Activated CD8-positive, alpha-beta T cell treated with anti-CD3 and anti-CD28 coated beads, Interleukin-2, amount 10 ng/mL, durations not matched to agents 7 days and 5 days (primary cell): ENCODE measurements at places on chromosomes 6 and 20. TPM values are rescaled to one million over a fixed set of nuclear protein-coding genes. Genes with fewer than 3 reads are reported as not detected.
A peak's percentile ranks its signal among the peaks of the same experiment; 100 is the strongest.

DNA sequence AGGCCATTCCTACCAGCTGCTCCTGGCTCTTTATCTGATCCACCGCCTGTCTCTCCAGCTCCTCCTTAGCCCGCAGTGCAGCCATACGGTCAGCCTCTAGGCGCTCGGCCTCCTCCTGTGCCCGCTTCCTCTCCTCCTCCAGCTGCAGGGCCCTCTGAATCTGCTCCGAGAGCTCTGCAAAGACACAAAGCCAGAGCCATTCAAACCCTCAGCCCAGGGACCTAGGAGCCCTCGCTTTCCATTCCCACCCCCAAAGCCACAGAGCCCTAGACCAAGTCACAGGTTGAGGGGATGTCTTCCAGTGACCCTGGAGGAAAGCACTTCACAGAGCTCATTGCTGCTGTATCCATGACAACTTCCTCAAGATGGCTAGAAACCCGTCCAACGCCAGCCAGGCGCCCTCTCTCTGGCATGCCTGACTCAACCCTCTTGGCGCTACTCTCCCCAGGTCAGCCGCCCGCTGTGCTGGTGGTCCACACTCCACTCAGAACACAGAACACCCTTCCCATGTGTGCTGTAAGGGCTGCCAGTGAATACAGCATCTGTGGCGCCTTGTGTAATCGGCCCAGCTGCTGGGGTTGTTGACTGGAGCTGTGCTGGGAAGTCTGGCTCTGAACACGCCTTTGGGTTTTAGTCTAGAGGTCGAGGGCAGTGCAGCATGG, 49.3 kb downstream of the EZR start:
- H3K36me3 ChIP-seq, result peaks cover 87% of the 10 kb centered on the region
- peaks cover 34% of the 10 kb centered on the region for H3K4me1 ChIP-seq
- no peak overlapping the region for H3K4me3 ChIP-seq
- no peaks in the 10 kb centered on the region for H3K27me3 ChIP-seq
- no peak for DNase-seq
- H3K27ac ChIP-seq, result peak overlapping the region; percentile 64

GRCh38 chr6:68391953-68392352, 243.1 kb upstream of the ADGRB3 start:
- DNase-seq, result no peak
- no peak overlapping the region for H3K4me3 ChIP-seq
- no peaks in the 10 kb centered on the region for H3K36me3 ChIP-seq
- no peaks in the 10 kb centered on the region for H3K4me1 ChIP-seq
- H3K27ac ChIP-seq, result no peak overlapping the region

The TCP11 gene
- total RNA-seq, result not detected

The IPCEF1 gene
- total RNA-seq, result 24.4 TPM

- H3K36me3 ChIP-seq, result no peaks in the 10 kb centered on the region
- no peak for DNase-seq
- H3K27me3 ChIP-seq, result peaks cover 4% of the 10 kb centered on the region
- no peak overlapping the region for H3K4me3 ChIP-seq
- peaks cover 9% of the 10 kb centered on the region for H3K4me1 ChIP-seq
- peak overlapping the region; percentile 33 for H3K27ac ChIP-seq
Measured at GRCh38 chr6:40852779-40853373, 186.1 kb downstream of the UNC5CL start.

GRCh38 chr20:45933266-45934045, 1.0 kb upstream of the PCIF1 start:
- peak; percentile 77 for DNase-seq
- peaks cover 28% of the 10 kb centered on the region for H3K4me1 ChIP-seq
- no peaks in the 10 kb centered on the region for H3K27me3 ChIP-seq
- peaks cover 16% of the 10 kb centered on the region for H3K36me3 ChIP-seq

The AVP gene
- total RNA-seq, result not detected

- peak overlapping the region; percentile 36 for H3K4me3 ChIP-seq
- H3K27ac ChIP-seq, result peak overlapping the region; percentile 27
- peak; percentile 26 for DNase-seq
- H3K36me3 ChIP-seq, result peaks cover 65% of the 10 kb centered on the region
- H3K4me1 ChIP-seq, result peaks cover 77% of the 10 kb centered on the region
Measured at GRCh38 chr20:41078329-41078728, 49.7 kb downstream of the TOP1 start.

The NEU1 gene
- 16.5 TPM for total RNA-seq

DNA sequence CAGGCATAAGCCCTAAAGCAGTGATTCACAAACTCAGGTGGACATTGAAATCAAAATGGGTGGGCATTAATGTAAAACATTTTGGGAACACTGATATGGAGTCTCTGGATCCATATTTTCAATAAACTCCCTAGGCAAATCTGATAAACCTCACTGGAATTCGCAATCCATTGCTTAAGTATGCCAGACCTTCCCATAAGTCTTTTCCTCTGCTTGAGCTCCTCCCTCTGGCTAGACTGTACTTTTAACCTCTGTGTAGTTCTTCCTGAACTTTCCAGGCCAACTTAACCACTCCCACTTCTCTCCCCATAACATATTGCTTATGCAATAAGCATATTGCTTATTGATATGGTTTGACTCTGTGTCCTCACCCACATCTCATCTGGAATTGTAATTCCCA, 629.7 kb upstream of the IMPG1 start:
- no peaks in the 10 kb centered on the region for H3K4me1 ChIP-seq
- no peak for DNase-seq
- no peaks in the 10 kb centered on the region for H3K36me3 ChIP-seq
- no peak overlapping the region for H3K4me3 ChIP-seq
- no peak overlapping the region for H3K27ac ChIP-seq

- H3K27me3 ChIP-seq, result peaks cover 5% of the 10 kb centered on the region
- DNase-seq, result no peak
- no peak overlapping the region for H3K4me3 ChIP-seq
- no peaks in the 10 kb centered on the region for H3K4me1 ChIP-seq
- no peak overlapping the region for H3K27ac ChIP-seq
- H3K36me3 ChIP-seq, result no peaks in the 10 kb centered on the region
Measured at GRCh38 chr6:119881416-119881815, 531.9 kb upstream of the MAN1A1 start.

DNA sequence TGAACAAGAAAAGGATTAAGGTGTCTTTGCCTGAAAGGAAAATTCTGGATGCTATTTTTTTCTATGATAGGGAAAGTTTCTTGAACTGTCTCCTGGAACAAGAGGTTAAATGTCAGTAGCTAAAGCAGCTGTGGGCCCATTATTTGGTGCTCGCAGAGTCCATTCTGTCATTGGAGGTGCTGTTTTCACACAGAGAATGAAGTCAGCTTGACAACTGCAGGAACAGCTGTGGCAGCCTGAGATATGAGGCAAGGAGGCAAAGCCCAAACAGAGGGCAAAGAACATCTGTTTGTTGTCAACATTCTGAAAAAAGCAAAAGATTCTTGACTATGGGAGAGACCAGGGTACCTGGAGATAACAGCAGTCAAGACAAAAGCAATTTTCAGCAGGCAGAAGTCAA, 548.2 kb downstream of the KIF16B start:
- H3K4me3 ChIP-seq, result no peak overlapping the region
- no peaks in the 10 kb centered on the region for H3K36me3 ChIP-seq
- no peaks in the 10 kb centered on the region for H3K4me1 ChIP-seq
- no peaks in the 10 kb centered on the region for H3K27me3 ChIP-seq

DNA sequence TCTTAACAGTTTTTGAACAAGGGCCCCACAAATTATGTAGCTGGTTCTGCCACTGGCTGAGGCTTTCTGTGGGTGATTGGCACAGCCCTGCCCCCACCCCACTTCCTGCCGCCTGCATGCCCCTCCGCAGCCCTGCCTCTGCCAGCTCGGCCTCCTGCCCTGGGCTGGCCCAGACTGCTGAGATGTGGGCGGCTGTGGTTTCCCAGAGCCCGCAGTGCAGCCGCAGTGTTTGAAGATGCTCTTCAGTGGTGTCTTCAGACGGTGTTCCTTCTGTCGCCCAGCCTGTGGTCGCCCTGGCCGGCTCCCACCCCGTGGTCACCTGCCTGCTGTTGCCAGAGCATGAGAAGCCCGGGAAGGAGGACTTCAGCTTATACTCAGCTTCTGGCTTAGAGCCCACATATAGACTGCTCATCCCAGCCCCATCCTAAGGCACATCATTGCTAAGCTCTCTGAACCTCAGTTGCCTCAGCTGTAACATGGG, 154.3 kb downstream of the VEGFA start:
- H3K4me1 ChIP-seq, result peaks cover 28% of the 10 kb centered on the region
- peaks cover 16% of the 10 kb centered on the region for H3K27me3 ChIP-seq

The BHLHE23 gene
- total RNA-seq, result not detected

The B3GALT4 gene
- 12.8 TPM for total RNA-seq

GRCh38 chr6:118171852-118172251, 264.8 kb downstream of the SLC35F1 start:
- no peaks in the 10 kb centered on the region for H3K36me3 ChIP-seq
- no peak overlapping the region for H3K4me3 ChIP-seq
- H3K27me3 ChIP-seq, result peaks cover 13% of the 10 kb centered on the region
- H3K27ac ChIP-seq, result no peak overlapping the region
- no peaks in the 10 kb centered on the region for H3K4me1 ChIP-seq

DNA sequence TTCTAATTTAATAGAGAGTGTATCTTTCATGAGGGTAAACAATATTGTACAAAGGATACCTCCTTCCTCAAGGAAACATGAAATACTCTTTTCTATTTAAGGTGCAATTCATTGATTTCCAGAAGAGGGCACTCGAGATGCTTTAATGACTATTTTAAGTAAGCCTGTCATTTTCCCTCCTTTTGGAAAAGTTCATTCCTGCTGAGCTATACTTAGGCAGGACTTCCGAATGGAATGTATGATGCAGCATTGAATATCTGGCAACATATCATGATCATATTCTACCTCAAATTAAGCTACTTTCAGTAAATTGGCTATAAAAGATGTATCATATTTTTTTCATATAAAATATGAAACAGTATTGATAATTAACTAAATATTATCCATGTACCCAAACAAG, 5.0 kb downstream of the DST start:
- peaks cover 3% of the 10 kb centered on the region for H3K27me3 ChIP-seq
- H3K4me1 ChIP-seq, result no peaks in the 10 kb centered on the region
- no peaks in the 10 kb centered on the region for H3K36me3 ChIP-seq
- H3K27ac ChIP-seq, result no peak overlapping the region

- no peaks in the 10 kb centered on the region for H3K27me3 ChIP-seq
- peak overlapping the region; percentile 28 for H3K4me3 ChIP-seq
- H3K27ac ChIP-seq, result peak overlapping the region; percentile 67
- H3K4me1 ChIP-seq, result peaks cover 61% of the 10 kb centered on the region
- H3K36me3 ChIP-seq, result peaks cover 72% of the 10 kb centered on the region
Measured at GRCh38 chr20:32832664-32833063, 12.9 kb downstream of the MAPRE1 start.

GRCh38 chr20:59977086-59977485, 18.9 kb downstream of the CDH26 start:
- DNase-seq, result no peak
- H3K27me3 ChIP-seq, result no peaks in the 10 kb centered on the region
- H3K4me1 ChIP-seq, result no peaks in the 10 kb centered on the region
- H3K27ac ChIP-seq, result no peak overlapping the region

- no peak overlapping the region for H3K27ac ChIP-seq
- H3K4me3 ChIP-seq, result peak overlapping the region; percentile 71
- H3K27me3 ChIP-seq, result peaks cover 39% of the 10 kb centered on the region
- peaks cover 5% of the 10 kb centered on the region for H3K36me3 ChIP-seq
Measured at GRCh38 chr6:130366107-130367005, 539 bp downstream of the TMEM200A start.

GRCh38 chr6:161963634-161964234, 689.9 kb upstream of the AGPAT4 start:
- H3K27me3 ChIP-seq, result no peaks in the 10 kb centered on the region
- DNase-seq, result no peak
- no peak overlapping the region for H3K4me3 ChIP-seq
- no peaks in the 10 kb centered on the region for H3K4me1 ChIP-seq
- H3K27ac ChIP-seq, result no peak overlapping the region

DNA sequence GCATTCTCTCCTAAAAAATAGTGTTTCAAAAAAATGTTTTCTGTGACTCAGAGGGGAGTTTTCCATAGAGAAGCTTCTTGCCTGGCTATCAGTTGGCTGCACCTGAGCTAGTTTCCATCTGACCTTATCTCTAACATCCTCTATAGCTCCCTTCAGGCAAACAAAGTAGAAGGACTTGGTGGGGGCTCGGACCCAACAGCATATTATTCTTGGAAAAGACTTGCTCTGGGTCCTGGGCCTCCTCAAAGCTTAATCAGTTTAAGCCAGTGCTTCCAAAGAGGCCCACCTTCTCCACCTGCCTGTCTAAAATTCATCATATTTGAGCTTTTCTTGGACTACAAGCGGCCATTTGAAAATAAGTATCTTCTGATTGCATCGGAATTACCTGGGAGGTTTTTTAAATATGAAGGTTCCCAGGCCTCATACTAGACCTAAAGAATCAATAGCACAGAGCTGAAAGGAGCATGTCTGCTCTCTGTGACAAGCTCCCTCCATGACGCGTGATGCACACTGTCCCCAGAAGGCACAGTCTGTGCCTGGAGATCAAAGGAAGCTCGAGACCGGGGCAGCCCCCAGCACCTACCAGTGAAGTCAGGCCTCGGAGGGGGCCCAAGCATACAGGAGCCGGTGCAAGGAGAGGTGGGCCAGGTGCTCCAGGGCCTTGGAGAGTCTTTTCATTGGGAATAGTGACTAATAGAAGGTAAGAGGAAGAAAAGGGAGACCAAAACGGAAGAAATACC, 80.6 kb upstream of the HIVEP1 start:
- H3K27me3 ChIP-seq, result no peaks in the 10 kb centered on the region
- DNase-seq, result no peak
- no peak overlapping the region for H3K4me3 ChIP-seq
- H3K36me3 ChIP-seq, result no peaks in the 10 kb centered on the region
- no peak overlapping the region for H3K27ac ChIP-seq
- no peaks in the 10 kb centered on the region for H3K4me1 ChIP-seq

DNA sequence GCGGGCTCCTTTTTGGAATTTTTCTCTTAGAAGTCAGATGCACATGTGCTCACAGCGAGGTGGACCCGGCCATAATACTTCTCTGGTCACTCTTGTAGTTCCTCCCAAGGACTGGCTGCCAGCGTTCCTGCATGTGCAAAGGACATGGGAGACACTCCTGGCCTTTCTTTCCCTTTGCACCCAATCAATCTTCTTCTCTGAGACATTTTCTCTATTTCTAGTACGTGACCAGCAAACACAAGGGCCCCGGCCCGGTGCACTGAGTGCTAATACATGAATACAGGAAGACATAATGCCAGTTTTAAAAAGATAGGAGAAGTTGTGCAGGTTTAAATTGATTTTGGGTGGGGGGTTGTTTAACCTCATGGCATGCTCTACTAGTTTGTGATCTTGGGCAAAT, 233.6 kb downstream of the SMOC2 start:
- no peaks in the 10 kb centered on the region for H3K27me3 ChIP-seq
- no peak overlapping the region for H3K4me3 ChIP-seq

- H3K27ac ChIP-seq, result peak within 1 kb of the TSS; percentile 94
- peaks cover 47% of the 10 kb centered on the region for H3K36me3 ChIP-seq
- peak within 1 kb of the TSS; percentile 82 for H3K4me3 ChIP-seq
- peak; percentile 81 for DNase-seq
- no peaks in the 10 kb centered on the region for H3K27me3 ChIP-seq
- H3K4me1 ChIP-seq, result peaks cover 45% of the 10 kb centered on the region
Measured at GRCh38 chr20:62952373-62952967, at the start of gene SLC17A9. Gene SLC17A9, plus strand, starts transcription at chr20:62952709. Its CDS starts 122 bp downstream, at chr20:62952831.

The BTN1A1 gene
- total RNA-seq, result not detected

The MLN gene
- total RNA-seq, result not detected

GRCh38 chr6:169938262-169938701, 186.9 kb downstream of the ERMARD start:
- H3K4me3 ChIP-seq, result no peak overlapping the region
- H3K27me3 ChIP-seq, result peaks cover 5% of the 10 kb centered on the region
- no peak for DNase-seq
- H3K4me1 ChIP-seq, result no peaks in the 10 kb centered on the region

The TINAG gene
- not detected for total RNA-seq
